ENCODE measurements at places on chromosomes 6 and 20. TPM values are rescaled to one million over a fixed set of nuclear protein-coding genes. Genes with fewer than 3 reads are reported as not detected.

DNA sequence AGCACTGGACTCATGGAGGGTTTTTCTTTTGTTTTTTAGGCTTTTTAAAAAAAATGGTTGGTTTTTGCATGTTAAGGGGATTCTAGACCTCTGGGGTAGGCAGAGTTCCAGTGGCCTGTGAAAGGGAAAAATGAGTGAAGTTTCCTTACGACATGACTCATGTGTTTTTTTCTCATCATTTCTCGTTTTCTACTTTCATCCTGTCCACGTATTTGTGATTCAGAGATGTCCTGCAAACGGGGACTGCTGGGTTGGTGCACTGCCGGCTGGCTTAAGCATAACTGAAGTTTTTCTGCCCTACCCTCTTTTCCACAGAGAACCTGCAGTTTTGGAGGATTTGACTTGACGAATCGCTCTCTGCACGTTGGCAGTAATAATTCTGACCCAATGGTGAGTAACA is 182.3 kb downstream of the SASH1 start:
- H3K27ac ChIP-seq: no peak overlapping the region
- no peak overlapping the region for H3K4me3 ChIP-seq
- H3K36me3 ChIP-seq: no peaks in the 10 kb centered on the region
- H3K27me3 ChIP-seq: no peaks in the 10 kb centered on the region
- H3K4me1 ChIP-seq: no peaks in the 10 kb centered on the region
- DNase-seq: no peak

Gene CLIC5
- total RNA-seq: 2.6 TPM

- no peak for DNase-seq
- no peaks in the 10 kb centered on the region for H3K27me3 ChIP-seq
- H3K4me1 ChIP-seq: no peaks in the 10 kb centered on the region
These were observed 24.0 kb upstream of the SMIM26 start for GRCh38 chr20:18543216-18543615.

Gene TFAP2B
- total RNA-seq: not detected

DNA sequence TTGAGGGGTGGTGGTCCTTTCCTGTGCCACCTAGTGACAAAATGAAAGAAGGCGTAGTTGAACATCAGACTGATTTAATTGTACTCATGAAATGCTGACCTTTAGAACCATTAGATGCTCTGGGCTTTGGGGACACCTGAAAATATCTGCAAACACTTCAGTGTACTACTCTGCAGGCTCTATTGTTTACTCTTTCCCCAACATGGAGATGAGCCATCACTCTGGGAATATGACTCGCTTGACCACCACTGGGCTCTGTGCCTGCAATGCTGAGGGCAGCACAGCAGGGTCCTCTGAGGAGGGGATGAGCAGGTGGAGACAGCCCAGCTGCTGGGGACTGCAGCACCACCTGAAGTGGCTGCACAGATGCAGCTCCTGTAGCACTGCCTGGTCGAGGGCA is 74.8 kb upstream of the SLC24A3 start:
- H3K36me3 ChIP-seq: no peaks in the 10 kb centered on the region
- no peak overlapping the region for H3K27ac ChIP-seq
- H3K4me3 ChIP-seq: no peak overlapping the region
- no peaks in the 10 kb centered on the region for H3K4me1 ChIP-seq
- H3K27me3 ChIP-seq: no peaks in the 10 kb centered on the region

GRCh38 chr6:25971187-25971821 is 8.7 kb downstream of the TRIM38 start:
- H3K36me3 ChIP-seq: peaks cover 22% of the 10 kb centered on the region
- H3K4me1 ChIP-seq: peaks cover 28% of the 10 kb centered on the region
- no peak overlapping the region for H3K4me3 ChIP-seq
- H3K27ac ChIP-seq: no peak overlapping the region

- H3K4me3 ChIP-seq: no peak overlapping the region
- H3K27ac ChIP-seq: no peak overlapping the region
- no peaks in the 10 kb centered on the region for H3K27me3 ChIP-seq
- no peak for DNase-seq
- peaks cover 3% of the 10 kb centered on the region for H3K4me1 ChIP-seq
These were observed 238.8 kb downstream of the TSHZ2 start for GRCh38 chr20:53210931-53211330.

DNA sequence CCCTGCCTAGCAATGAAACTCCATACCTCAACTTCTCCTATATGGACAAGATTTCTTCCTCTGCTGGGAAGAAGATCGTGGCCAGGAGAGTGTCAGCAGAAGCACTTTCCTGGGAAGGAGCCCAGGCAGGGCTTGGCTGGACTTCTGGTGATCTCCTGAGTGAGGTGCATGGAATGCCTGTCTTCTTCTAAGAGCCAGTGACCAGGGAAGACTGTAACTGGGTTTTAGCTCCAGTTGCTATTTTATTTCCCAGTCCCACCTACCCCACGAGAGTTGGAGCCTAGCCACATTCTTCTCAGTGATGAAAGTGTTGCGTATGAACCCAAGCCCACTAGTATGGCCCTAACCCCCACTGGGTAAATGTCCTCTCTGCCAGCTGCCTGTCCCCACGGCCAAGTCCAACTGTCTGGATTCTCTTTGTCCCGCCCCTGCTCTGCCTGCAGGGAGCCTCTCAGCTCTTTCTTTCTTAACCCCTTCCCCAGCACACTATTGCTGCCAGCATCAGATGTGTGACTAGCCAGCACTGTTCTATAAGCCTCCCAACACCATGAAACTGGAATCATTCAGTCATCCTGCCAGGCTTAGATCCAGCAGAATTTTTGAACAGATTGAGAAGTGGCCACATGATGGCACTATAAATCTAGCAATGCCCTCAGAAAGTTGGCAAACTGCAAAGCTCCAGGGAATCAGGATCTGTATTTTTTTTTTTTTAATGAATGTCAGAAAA is 69.8 kb upstream of the FAM184A start:
- H3K36me3 ChIP-seq: no peaks in the 10 kb centered on the region
- no peak overlapping the region for H3K4me3 ChIP-seq
- no peaks in the 10 kb centered on the region for H3K4me1 ChIP-seq

- no peaks in the 10 kb centered on the region for H3K27me3 ChIP-seq
- H3K27ac ChIP-seq: no peak overlapping the region
- peaks cover 7% of the 10 kb centered on the region for H3K4me1 ChIP-seq
- no peaks in the 10 kb centered on the region for H3K36me3 ChIP-seq
These were observed 76.2 kb downstream of the FAM229B start for GRCh38 chr6:112163295-112164257.

- DNase-seq: peak; percentile 61
- peak within 1 kb of the TSS; percentile 82 for H3K27ac ChIP-seq
- H3K36me3 ChIP-seq: no peaks in the 10 kb centered on the region
- H3K4me3 ChIP-seq: peak within 1 kb of the TSS; percentile 68
- no peaks in the 10 kb centered on the region for H3K27me3 ChIP-seq
These were observed at the start of gene PPT2 for GRCh38 chr6:32153564-32154513. TSS of gene PPT2 (plus strand) at chr6:32154141. CDS start at chr6:32154595, 454 bp downstream.

DNA sequence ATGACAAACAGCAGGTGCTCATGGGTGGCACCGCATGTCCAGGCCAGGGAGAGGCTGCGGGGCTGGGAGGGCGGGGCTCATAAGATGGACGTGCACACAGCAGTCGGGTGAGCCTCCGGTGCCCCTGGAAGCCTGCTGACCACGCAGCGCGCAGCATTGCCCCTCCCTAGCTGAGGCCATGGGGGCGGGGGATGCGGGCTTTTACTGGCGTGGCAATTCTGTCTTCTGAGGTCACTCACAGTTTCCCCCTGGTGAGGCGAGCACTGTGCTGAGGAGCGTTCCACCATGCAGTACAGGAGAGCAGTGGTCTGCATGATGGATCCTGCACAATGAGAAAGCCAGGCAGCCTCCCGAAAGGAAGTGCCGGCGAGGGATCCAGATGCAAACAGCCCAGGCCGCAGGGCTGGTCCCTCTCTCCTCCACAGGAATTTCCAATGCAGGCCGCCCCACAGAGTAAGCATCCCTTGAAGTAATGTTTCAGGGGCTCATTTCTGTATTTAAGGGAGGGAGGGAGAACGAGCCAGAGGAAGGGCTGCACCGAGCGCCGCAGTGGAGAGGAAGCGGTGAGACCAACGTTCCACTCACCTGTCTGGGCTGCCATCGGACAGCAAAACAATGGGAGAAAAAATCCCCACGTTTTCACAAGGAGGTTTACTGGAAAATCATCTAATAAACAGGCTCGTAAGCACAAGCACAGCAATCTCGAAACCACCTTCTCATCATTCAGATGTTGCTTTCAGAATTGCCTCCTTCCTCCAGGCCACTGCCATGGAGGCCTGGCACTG is 56.0 kb downstream of the IRF4 start:
- peak; percentile 49 for DNase-seq
- H3K27me3 ChIP-seq: no peaks in the 10 kb centered on the region
- H3K27ac ChIP-seq: no peak overlapping the region
- peak overlapping the region; percentile 38 for H3K4me3 ChIP-seq
- H3K36me3 ChIP-seq: no peaks in the 10 kb centered on the region

DNA sequence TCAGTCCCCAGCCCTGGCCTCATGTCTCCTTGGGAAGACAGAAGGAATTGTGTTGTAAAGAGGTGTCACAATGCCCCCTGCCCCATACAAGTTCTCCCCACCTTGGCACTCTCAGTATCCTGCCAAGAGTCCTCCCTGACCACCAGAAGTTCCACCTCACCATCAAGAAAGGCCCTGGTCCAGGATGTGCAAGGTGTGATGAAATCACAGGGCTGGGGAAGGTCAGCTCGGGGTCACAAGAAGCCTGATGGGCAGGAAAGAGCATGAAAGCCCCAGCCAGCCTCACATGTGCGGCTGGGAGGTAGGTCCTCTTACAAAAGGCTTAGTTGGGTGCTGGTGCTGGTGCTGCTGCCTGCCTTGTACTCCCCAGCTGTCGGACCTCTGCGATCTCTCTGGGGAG is 12.9 kb upstream of the C6orf132 start:
- H3K27ac ChIP-seq: no peak overlapping the region
- no peaks in the 10 kb centered on the region for H3K4me1 ChIP-seq
- H3K27me3 ChIP-seq: no peaks in the 10 kb centered on the region

DNA sequence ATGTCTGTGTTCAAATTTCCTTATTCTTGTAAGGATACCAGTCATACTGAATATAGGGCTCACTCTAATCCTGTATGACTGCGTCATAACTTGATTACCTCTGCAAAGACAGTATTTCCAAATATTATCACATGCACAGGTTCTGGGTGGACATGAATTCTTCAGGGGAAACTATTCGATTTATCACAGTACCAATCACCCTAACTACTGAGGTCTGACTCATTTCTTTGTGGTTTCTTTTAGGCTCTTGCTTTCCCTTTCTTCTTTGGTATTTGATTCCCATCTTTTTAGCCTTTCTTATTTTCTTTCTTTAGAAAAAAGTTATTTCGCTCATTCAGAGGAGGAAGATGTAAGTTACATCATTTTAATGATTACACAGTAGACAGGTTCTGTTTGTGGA is 40.3 kb upstream of the TBX18 start:
- H3K4me3 ChIP-seq: no peak overlapping the region
- H3K4me1 ChIP-seq: no peaks in the 10 kb centered on the region
- H3K36me3 ChIP-seq: no peaks in the 10 kb centered on the region
- no peak overlapping the region for H3K27ac ChIP-seq

DNA sequence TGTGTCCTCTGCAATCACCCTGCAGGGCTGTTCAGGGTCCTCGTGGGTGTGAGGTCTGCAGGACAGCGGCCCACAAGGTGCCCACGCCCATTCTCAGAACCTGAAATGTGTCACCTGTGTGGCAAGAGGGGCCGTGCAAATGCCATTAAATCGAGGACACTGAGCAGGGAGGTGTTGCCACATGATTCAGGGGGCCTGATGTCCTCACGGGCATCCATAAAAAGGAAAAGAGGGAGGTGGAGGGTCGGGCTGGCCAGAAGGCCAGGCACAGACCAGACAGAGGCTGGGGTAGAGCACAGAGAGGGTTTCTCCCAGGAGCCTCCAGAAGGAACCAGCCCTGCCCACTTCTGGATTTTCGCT is 239.6 kb downstream of the ERMARD start:
- DNase-seq: no peak
- H3K27me3 ChIP-seq: no peaks in the 10 kb centered on the region
- no peaks in the 10 kb centered on the region for H3K36me3 ChIP-seq
- H3K4me1 ChIP-seq: no peaks in the 10 kb centered on the region
- H3K27ac ChIP-seq: no peak overlapping the region
- H3K4me3 ChIP-seq: no peak overlapping the region

Gene VSX1
- total RNA-seq: not detected

DNA sequence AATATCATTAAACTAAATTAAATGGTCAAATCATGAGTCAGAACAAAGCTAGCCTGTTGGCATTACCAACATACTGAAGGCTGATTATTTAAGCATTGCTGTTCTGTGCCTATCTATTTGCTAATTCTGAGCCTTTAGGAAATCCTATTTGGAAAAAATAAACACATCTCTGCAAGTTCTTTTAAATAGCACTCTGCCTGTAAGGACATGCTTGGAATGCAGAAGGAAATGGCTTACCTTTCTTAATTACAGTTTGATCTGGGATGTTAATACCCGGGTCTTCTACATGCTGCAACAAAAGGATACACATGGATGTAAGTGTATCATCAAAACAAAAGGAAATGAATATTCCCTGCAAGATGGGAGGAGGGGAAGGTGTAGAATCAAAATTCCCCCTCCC is 8.3 kb downstream of the TFAP2A start:
- no peak overlapping the region for H3K4me3 ChIP-seq
- no peak for DNase-seq
- H3K36me3 ChIP-seq: no peaks in the 10 kb centered on the region

Gene NCOA5
- total RNA-seq: 15.7 TPM

Gene CYB5R4
- total RNA-seq: 21.0 TPM

DNA sequence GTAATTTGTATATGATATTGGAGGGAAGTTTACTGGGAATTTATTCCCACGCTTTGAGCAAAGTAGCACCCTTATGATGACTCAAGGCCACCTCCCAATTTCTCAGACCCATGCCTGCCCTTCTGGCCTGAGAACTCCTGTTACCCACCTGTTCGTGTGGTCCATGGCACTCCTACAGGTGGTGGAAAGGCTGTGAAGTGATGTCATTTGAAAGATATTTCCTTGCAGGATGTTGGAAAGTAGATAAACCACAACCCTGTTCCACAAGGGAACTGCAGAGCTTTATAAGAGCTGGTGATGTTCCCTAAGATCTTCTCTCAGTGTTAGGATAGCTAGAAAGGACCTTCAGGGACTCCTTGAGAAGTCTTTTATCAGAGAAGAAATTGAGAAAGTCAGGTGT is 70.5 kb downstream of the ADGRG6 start:
- H3K27ac ChIP-seq: no peak overlapping the region
- no peaks in the 10 kb centered on the region for H3K4me1 ChIP-seq
- no peaks in the 10 kb centered on the region for H3K27me3 ChIP-seq
- DNase-seq: no peak
- no peak overlapping the region for H3K4me3 ChIP-seq

Gene OTOR
- not detected for total RNA-seq

Gene KHDC1L
- not detected for total RNA-seq

- H3K36me3 ChIP-seq: no peaks in the 10 kb centered on the region
- no peak overlapping the region for H3K27ac ChIP-seq
- H3K27me3 ChIP-seq: no peaks in the 10 kb centered on the region
- H3K4me1 ChIP-seq: no peaks in the 10 kb centered on the region
These were observed 9.7 kb downstream of the EMILIN3 start for GRCh38 chr20:41356951-41357350.

- H3K27me3 ChIP-seq: no peaks in the 10 kb centered on the region
- DNase-seq: no peak
- no peak overlapping the region for H3K27ac ChIP-seq
- H3K36me3 ChIP-seq: no peaks in the 10 kb centered on the region
These were observed 56.1 kb downstream of the FILIP1 start for GRCh38 chr6:75437421-75437891.

- peak; percentile 65 for DNase-seq
- H3K27me3 ChIP-seq: no peaks in the 10 kb centered on the region
- no peaks in the 10 kb centered on the region for H3K36me3 ChIP-seq
These were observed 32.5 kb downstream of the SUN5 start for GRCh38 chr20:32971703-32972161.

Data from naive thymus-derived CD4-positive, alpha-beta T cell (primary cell).